Activated T-cell treated with anti-CD3 and anti-CD28 coated beads for 48 hours (primary cell): ENCODE measurements at places on chromosomes 3 and 15.
A peak's percentile ranks its signal among the peaks of the same experiment; 100 is the strongest.

GRCh38 chr3:72115307-72115706, 330.4 kb upstream of the PROK2 start:
- no peak for DNase-seq

- no peak for DNase-seq
Measured at GRCh38 chr3:189146848-189147247, 24.9 kb upstream of the TPRG1 start.

DNA sequence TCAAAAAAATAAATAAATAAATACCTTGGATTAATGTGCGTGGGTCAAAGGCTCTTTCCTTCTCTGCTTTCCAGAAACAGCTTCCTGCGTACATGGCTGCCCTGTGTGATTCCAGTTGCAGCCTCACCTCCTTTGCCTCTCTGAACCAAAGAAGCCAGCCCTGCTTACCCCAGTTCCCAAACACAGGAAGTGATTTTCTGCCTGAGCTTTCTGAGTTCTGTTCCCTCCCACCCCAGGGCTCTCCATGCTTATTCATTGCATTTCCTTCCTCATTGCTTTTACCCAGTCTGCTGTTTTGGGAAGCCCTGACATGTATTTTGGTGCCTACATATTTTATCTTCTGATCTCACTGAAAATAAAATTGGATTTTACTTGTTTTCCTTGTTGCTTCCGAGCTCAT, 15.4 kb downstream of the ZSCAN2 start:
- DNase-seq = no peak

- peak; percentile 6 for DNase-seq
Measured at GRCh38 chr15:100438570-100438969, 90.2 kb downstream of the CERS3 start.
